ENCODE measurements at places on chromosomes 3 and 15.

- DNase-seq: no peak
Measured at GRCh38 chr3:7423036-7423435, 562.1 kb downstream of the GRM7 start.

- DNase-seq: no peak
Measured at GRCh38 chr15:69529961-69530633, 77.5 kb downstream of the RPLP1 start.

- peak; percentile 12 for DNase-seq
Measured at GRCh38 chr3:12796171-12797123, at the start of gene CAND2. Gene CAND2, plus strand, starts transcription at chr3:12796680. Its CDS starts 41 bp downstream, at chr3:12796721.

DNA sequence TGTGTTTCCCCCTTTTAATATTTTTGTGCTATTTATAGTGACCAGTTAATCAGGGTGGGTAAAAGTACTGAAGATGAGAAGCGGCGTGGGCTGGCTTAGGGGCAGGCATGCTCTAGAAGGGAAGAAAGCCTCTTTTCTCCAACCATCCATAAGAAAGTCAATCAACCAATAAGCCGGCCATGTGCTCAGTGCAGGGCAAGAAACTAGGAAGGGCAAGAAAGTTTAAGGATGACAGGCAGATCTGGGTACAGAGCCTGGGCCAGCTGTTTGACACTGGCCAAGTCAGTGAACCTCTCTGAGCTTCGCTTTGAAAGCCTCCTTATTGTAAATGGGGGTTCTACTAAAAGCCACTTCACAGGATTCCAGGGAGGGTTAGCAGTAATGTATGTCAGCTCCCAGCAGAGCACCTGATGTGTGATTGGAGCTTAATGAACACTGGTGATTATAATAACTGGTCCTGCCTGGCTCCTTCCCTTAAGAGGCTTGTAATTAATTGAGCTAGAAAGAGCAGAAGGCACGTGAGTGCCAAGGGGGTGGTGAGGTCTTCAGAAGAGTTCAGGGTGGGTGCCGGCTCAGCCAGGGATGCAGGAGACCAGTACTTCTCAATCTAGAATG is 5.7 kb upstream of the CHRNA3 start:
- DNase-seq: no peak

DNA sequence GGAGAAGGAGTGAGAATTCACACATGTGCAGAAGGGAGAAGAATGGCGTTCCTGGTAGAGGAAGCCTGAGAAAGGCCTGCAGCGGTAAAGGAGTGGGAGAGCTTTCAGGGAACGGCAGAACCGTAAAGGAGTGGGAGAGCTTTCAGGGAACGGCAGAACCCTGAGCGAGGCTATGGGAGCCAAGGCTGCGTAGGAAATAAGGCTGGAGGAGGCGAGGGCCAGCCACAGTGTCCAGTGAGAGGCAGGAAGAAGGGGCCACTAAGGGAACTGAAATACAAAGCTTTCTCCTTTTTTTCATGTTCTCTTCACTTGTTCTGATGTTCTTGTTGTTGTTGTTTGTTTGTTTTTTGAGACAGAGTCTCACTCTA is 41.6 kb downstream of the GOLGA6L10 start:
- DNase-seq: no peak

DNA sequence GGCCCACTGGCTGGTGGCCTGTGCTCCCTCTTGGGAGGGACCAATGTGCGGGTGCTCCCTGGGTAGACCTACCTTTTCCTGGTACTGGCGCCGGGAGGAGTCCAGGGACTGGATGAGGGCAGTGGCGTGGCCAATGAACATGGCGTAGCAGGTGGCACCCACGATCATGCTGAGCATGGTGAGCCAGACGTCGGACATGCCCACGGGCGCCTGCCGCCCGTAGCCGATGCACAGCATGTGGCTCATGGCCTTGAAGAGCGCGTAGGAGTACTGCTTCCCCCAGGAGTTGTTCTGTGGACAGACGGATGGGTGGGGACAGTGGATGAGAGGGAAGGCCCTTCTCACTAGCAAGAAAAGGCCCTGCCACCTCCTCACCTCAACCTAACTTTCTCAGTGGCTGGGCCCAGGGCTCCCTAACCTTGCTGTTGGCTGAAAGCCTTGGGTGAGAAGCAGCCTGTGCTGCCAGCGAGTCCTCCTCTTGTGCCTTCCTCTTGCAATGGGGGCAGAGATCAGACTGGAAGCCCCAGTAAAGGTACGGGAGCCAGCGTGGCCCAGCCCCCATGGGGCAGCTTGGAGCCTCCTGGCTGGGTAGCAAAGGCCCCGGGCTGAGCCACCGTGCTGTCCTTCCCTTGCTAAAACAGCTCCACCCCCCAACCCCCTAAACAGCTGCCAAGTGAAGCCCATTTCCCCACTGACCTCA is 39.1 kb downstream of the HCN4 start:
- DNase-seq: no peak

GRCh38 chr3:45689787-45690145 is 570 bp downstream of the SACM1L start:
- no peak for DNase-seq

DNA sequence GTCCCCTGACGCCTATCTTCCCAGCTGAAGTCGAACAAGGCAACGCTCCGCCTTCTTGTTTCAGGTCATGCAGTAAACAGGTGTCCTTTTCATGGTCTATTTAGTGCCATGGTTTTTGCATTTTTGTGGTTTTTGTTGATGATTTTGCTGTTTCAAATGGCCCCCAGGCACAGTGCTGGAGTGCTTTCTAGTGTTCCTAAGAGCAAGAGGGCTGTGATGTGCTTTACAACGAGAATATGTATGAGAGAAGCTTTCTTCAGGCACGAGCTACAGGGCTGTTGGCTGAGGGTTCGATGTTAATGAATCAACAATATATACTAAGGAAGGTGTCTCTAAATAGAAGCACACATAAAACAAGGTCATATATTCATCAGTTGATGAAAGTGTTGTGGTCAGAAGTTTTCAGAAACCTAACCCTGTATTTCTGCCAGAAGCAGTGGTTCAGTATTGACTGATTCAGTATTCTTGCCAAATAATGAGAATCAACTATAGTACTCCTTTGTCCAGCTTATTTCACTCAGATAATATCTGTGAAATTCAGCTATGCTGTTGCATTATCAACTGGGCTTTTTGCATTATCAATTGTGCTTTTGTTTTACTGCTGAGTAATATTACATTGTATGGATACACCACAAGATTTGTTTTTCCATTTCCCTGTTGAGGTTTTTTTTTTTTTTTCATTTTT is 18.5 kb downstream of the LIMD1 start:
- DNase-seq: no peak

- no peak for DNase-seq
Measured at GRCh38 chr3:122265957-122266356, 59.1 kb upstream of the CSTA start.

DNA sequence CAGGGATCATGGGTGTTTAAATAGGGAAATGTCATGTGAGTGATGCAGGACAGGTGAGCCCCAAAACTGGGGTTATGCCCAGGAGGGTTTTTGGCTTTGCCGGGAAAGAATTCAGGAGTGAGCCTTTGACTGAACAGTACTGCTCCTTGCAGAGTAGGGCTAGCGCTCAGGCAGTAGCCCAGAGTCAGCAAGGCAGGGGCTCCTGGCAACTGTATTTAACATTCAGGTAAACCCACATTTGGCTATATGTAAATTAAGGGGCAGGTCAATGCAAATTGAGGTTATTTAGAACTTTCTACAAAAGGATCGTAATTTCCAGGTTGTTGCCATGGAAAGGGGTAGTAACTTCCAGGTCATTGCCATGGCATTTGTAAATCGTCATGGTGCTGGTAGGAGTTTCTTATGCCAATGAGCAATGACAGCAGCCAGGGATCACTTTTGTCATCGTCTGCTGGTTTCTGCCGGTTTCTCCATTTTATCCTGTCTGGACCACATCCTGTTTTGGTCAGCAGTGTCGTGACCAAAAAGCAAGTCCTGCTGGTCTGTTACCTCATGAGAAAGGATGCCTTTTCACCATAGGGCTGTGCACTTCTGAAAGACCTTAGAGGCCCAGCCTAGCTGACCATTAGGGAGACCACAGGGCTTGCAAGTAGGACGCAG is 24.3 kb downstream of the MTHFS start:
- DNase-seq: no peak
